ENCODE measurements at places on chromosomes 13 and 19.

DNA sequence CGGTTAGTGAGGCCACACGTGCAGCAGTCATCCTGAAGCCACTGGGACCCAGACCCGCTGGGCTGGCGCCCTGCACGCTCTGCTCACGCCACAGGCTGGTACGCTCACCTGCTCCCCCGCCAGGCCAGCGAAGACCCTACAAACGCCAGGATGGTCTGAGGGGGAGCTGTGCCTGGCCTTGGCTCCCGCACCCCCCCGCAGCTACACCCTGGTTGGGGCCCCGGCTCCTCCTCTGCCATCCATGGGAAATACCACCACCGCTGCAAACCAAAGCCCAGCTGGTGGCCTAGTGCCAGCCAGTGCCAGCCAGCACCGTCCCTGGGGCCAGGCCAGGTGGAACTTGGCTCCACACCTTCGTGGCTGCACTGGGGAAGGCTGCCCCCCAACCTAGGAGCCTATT, 23.3 kb upstream of the CACTIN start:
- no peak for DNase-seq

DNA sequence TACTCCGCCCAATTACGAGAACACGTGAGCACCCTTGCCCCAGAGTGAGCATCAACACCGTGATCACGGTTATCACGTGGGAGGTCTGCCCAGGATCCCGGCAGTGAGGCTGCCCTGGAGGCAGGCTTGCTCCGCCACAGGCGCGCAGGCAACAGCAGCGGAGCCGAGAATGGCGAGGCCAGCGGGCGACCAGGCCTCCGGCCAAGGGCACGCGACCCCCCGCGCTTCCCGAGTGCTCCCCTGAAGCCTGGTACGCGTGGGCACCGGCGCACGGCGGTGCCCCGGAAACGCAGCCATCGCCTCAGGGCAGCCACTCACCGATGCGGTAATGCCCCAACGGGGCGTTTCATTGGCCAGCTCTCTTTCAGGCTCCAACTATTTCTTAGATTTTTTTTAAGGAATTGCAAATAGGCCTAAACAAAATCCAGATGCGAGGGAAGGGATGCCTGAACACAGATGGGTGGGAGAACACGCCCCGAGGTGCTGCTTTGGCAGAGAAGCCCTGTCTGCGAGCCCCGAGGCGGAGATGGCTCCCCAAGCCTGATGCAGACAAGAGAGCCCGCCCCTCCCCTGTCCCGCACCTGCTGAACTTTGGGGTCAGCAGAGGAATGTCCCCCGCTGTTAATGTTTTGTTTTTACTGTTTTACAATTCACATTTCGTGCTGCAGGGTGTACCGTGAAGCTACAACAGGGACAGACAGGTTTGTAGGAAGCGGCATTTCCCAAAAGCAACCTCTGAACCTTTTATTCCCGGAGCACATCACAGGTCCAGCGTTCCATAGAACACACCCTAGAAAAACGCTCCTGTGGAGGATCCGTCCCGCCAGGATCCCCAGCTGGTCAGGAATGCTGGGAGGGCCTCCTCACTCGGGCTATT, 132.7 kb downstream of the ZDHHC20 start:
- DNase-seq: no peak

DNA sequence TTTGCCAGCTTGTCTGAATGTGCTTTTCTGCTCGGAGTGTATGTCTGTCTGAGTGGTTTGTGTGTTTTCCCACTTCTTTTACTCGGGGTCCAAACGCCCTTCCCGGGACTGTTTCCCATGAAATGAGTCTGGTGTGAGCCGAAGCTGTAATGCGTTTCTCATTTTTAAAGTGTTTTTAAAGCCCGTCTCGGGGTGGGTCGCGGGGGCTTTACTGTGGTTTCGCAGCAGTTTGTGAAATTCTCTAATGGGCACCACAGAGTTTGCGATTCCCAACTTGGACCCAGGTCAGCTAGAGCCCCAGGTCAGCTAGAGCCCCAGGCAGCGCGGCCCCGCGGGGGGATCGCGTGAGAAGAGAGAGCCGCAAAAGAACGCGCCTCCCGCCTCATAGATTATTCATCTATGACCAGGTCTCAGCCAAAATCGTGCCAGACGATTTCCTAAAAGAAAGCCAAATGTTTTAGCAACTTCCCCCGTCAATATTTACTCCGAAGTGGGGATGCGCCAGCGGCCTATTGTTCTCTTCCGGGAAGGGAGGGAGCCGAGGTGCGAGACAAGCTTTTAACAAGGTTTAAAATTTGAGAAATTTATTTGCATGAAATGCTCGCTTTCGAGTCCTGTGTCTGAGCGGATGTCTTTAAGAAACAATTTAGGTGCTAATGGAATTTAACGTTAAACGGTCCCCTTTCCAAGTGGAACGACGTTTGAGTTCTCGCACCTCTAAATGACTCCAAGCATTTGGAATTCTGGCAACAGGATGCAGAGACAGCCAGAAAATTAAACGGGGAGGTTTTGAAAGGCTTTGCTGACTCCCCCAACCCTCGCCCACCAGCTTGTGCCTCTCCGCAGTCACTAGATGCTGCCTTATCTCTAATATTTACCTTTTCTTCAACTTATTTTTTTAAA, 2.2 kb downstream of the ZIC2 start:
- no peak for DNase-seq

GRCh38 chr13:43514311-43514710, 272.5 kb downstream of the ENOX1 start:
- DNase-seq: no peak
